Calu3 (cell line): ENCODE measurements at places on chromosomes 13 and 19.

DNA sequence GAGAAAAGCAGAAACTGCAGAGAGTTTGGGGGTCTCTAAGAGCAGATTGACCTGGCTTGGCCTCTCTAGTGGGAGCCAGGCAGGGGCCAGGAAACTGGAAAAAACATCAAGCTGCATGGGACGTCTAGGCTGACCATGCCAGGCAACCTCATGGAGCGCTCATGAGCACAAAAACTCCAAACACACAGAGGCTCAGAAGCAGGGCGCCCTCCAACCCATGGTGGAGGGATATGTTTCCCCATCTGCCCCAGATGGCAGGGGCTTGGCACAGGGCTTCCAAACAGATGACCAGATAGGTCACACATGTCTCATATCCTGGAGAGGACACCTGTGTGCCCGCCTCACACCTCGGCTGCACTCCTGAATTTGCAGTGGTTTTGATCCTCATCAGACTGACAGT is 879.0 kb downstream of the UQCRFS1 start:
- DNase-seq: no peak

GRCh38 chr19:3684054-3684816 is 16.0 kb downstream of the PIP5K1C start:
- no peak for DNase-seq

- DNase-seq: peak; percentile 7
Measured at GRCh38 chr13:107941345-107942029, 273.8 kb downstream of the LIG4 start.

DNA sequence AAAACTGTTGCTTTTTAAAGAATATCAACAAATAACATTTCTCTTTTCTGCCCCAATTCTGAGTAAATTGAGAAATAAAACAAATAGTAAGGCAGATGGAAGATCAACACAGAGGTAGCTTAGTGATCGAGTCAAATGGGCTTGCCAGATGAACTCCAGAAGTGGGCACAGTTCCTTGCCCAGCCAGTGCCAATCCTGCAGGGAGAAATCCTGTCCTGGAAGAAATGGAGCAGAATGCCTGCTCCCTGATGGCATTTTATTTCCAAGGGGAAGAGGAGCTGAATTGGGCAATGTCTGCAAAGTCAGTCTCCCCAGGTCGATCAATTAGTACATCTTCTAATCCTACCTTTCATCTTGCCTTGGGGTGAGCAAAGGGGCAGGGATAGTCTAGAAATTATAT is 225.3 kb downstream of the NHLRC3 start:
- no peak for DNase-seq

- DNase-seq: no peak
Measured at GRCh38 chr13:24784319-24784718, 20.4 kb downstream of the RNF17 start.

GRCh38 chr19:49247676-49248075 is 77.3 kb downstream of the SLC6A16 start:
- DNase-seq: no peak

- no peak for DNase-seq
Measured at GRCh38 chr19:3183721-3184641, 1.7 kb upstream of the NCLN start.

DNA sequence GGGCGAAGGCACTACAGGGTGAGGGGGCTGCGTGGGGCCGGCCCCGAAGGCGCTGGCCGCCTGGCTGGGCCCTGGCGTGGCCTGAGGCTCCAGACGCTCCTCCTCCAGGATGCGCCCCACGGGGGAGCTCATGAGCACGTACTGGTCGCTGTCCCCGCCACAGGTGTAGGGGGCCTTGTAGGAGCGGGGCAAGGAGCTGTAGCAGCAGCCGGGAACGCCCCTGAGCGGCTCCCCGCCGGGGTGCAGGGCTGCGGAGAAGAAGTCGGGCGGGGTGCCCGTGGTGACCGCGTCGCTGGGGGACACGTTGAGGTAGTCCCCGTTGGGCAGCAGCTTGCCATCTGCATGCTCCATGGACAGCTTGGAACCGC is 3.0 kb downstream of the IRS2 start:
- no peak for DNase-seq

- no peak for DNase-seq
Measured at GRCh38 chr13:58907347-58907746, 1256.4 kb downstream of the DIAPH3 start.

- no peak for DNase-seq
Measured at GRCh38 chr13:43274881-43275280, 251.5 kb downstream of the DNAJC15 start.

GRCh38 chr19:39828015-39828653 is 5.8 kb downstream of the DYRK1B start:
- DNase-seq: no peak

DNA sequence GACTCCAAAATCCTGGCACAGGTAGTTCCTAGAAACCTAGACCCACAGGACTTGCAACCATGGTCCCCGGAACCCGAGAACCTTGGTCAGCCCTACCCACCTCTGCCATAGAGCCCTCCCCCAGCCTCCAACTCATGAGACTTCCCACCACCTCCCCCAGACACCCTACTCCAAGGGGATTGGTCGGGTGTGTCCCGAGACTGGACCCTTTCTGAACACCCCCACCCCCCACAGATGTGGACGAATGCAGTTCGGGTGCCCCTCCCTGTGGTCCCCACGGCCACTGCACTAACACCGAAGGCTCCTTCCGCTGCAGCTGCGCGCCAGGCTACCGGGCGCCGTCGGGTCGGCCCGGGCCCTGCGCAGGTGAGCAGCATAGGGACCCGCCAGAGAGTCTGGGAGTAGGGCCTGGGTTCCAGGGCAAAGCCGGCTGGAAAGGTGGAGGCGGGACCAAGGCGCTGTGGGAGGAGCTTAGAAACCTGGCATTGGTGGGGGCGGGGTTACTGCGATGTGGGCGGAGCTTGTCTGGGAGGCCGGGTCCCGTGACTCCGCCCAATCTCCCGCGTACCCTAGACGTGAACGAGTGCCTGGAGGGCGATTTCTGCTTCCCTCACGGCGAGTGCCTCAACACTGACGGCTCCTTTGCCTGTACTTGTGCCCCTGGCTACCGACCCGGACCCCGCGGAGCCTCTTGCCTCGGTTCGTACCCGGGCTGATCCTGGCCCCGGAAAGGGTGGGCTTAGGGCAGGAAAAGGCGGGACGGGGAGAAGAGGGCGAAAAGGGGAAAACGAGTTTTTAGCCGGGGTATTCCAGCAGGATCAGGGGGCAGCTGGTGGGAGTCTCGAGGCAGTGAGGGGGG is 11.9 kb downstream of the LTBP4 start:
- DNase-seq: no peak

DNA sequence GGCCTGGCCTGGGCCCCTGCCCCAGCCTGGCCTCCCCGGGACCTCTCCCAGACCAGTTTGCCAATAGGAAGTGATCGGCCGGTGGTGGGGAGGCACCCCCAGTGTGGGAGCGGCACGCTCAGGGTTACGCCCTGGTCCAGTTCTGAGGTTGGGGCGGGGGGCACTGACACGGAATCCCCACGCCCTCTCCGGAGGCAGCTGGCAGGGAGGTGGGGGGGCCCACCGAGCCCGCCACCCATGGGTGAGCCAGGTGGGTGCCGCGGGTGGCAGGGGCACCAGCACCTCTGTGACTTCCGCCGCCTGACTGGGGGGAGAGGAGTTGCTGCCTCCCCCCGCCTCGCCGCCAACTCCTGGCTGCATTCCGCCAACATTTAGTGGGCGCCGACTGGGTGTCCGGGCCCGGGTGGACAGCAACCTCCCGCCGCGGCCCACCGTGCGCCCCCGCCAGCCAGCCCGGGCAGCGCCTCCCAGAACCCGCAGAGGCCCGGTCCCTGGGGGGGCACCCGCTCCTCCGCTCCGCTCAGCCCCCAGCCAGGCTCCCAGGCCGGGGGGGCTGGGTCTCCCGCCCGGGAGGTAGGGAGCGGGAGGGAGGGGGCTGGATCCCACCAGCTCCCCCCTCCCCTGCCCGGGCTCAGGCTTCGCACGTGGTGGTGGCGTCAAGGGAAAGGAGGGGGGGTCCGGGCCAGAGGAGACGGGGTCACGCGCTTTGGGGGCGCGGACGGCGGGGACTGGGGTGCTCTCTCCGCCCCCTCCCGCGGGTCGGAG is 2.0 kb downstream of the ZBTB7A start:
- no peak for DNase-seq

DNA sequence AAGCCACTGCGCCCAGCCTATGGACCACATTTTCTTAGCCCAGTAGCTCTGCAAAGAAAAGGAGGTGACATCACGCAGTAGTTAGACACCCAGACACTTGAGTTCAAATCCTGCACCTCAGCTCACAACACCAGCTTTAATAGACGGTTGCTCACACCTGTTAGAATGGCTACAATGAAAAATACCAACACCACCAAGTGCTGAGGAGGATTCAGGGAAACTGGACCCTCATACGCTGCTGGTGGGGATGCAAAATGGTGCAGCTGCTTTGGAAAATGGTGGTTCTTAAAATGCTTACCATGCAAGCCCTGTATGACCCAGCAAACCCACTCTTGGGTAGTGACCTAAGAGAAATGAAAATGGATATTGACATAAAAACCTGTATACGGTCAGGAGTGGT is 11.7 kb upstream of the DOCK6 start:
- DNase-seq: no peak

- no peak for DNase-seq
Measured at GRCh38 chr13:87671753-87672605, 808 bp downstream of the SLITRK5 start.

DNA sequence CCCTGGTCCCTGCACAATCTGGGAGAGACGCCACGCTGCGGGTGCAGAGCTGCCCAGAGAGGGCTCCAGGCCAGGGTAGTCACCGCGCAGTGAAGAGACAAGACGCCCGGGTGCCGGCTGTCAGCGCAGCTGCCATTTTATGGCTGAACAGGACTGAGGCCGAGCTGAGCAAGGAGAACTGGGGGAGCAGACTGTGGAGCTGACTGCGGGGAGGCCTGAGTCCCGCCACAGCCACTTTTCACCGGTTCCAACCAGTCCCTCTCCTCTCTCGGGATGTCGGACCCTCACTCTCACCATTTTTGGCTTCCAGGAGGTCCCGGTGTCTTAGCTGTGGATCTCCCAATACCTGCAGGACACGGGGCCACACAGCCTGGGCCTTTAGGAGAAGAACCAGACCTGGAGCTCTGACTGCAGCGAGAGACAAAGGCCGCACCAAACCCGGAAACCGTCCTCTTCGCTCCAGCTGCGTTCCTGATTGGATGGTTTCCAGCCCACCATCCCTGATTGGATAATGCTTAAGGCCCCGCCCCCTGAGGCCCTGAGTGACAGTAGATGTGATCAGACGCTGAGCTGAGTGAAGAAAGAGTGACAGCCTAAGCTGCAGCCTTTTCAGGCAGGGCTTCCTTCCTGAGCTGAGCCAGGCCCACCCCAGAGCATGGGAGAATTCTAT is at the start of gene ZNF626:
Gene ZNF626, minus strand, starts transcription at position 422 of the 670 bp plus-strand sequence. Its CDS starts 125 bp downstream, at position 297.
- no peak for DNase-seq

GRCh38 chr19:10430505-10431253 is 10.3 kb downstream of the PDE4A start:
- DNase-seq: no peak
